Endothelial cell (in vitro differentiated cells): ENCODE measurements at places on chromosomes 11 and 22. TPM values are rescaled to one million over a fixed set of nuclear protein-coding genes. Genes with fewer than 3 reads are reported as not detected.

The EMID1 gene
- 25.5 TPM for total RNA-seq

- no peak for DNase-seq
Observed at GRCh38 chr22:46091277-46091977, 58.9 kb upstream of the PPARA start.

The CELF1 gene
- 162 TPM for total RNA-seq

DNA sequence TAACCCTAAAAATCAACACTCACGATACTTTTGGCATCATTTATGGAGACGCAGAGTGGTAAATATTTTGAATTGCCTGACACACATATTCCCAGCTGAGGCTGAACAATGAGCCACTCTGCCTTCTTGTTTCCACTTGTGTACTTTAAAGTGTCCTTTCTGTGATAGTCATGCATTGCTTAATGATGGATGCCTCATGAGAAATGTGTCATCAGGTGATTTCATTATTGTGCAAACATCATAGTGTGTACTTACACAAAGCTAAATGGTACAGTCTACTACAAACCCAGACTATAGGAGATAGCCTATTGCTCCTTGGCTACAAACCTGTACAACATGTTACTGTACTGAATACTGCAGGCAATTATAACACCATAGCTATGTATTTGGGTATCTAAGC is 44.2 kb downstream of the MRE11 start:
- DNase-seq, result no peak

DNA sequence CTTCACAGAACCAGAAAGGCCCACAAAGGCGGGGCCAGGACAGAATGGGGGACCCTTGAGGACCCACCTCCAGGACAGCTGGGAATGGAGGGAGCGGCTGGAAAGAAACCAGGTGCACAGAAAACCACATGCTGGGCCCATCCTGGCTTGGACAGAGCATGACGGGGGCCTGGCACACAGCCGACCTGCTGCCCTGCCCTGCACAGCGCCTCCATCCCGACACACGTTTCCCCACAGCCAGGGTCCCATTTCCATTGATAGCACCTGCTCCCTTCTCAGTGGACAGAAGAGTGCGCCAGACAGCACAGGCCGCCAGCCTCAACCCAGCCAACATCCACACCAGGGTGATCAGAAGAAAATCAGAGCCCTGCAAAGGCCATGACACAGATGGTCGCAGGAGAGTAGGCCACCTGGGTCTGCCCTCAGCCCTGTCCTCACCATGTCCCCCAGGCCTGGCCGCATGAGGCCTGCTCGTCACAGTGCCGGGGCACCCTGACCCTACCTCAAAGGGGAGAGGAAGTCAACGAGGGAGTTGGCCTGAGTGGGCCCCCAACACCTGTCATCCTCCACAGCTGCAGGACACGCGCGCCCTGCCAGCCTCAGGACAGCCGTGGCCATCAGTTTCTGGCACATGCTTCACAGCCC is 28.1 kb downstream of the BRD1 start:
- no peak for DNase-seq
